ENCODE measurements at places on chromosomes 16 and 17.

- no peak for DNase-seq
Observed at GRCh38 chr16:9446471-9447194, 355.2 kb downstream of the HAPSTR1 start.

GRCh38 chr17:10657879-10658278 lies 770 bp upstream of the MYH3 start:
- DNase-seq = no peak

DNA sequence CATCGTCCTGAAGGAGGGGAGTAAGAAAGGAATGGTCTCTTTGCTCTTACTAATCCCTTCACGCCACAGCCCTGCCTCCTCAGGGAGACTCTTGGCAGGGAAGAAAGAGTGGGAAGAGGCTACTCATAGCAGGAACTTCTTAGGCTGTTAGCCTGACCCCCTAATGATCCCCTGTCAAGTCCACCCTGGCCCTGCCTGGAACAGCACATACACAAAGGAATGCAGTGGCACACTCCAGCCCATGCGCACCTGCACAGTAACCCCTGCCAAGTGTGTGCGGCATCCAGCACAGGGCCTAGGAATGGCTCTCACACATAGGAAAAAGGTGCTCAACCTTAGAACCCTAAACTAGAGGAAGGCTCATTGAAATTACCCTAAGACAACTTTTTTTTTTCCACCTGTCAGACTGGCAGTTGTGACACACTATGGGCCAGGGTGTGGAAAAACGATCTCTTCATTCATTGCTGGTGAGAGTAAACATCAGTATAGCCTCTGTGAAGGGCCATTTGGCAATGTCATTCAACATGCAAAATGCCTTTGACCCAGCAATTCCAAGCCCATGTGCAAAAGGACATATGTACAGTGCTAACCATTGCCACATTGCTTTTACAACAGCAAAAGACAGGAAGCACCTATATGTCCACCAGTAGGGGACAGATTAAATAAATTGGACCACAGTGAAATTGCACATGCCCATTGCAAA lies 50.1 kb downstream of the PIMREG start:
- DNase-seq = no peak

- no peak for DNase-seq
Observed at GRCh38 chr17:3966720-3967363, 2.6 kb upstream of the ATP2A3 start.

DNA sequence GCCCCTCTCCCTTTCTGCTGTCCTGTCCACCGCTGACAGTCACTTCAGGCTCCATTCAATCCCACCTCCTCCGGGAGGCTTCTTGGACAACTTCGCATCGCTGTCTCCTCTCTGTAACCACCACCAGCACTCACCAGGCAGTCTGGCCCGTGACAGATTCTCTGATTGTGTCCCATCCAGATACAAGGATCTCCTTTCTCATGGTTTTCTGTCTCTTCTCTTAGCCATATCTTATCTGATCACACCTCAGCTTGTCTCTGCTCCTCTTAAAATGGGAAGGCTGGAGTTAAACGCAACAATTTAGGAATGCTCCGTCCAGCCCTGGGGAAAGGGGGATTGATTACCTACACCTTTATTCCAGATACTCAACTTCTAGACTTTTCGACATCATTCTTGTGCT lies 56.9 kb upstream of the ARHGAP44 start:
- DNase-seq = no peak

GRCh38 chr16:72372087-72373045 lies 200.4 kb upstream of the PMFBP1 start:
- DNase-seq = no peak

GRCh38 chr16:21167360-21167759 lies 8.9 kb downstream of the LDAF1 start:
- DNase-seq = no peak

- DNase-seq = no peak
Observed at GRCh38 chr16:68696514-68696913, 40.6 kb upstream of the CDH1 start.

DNA sequence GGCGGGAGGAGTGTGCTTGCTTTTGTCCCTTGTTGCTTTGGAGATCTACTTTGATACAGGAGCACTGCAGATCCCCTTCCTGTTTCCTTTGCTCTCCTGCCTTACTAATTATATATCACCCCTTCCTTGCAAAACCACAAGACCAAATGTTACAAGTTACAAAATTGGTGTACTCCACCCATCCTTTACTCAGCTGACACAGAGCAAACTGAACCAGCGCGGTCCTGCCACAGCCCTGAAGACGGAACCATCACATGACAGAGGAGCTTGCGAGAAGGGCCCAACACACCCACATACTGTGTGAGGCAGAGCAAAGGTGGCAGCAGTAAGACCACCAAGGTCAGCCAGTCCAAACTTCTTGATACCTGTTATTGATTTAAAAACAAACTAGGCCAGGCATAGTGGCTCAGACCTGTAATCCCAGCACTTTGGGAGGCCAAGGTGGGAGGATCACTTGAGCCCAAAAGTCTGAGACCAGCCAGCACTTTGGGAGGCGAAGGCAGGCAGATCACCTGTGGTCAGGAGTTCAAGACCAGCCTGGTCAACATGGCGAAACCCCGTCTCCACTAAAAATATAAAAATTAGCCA lies 33.2 kb downstream of the CYTH1 start:
- DNase-seq = peak; percentile 77

GRCh38 chr17:80469667-80470066 lies 6.7 kb downstream of the NPTX1 start:
- no peak for DNase-seq

GRCh38 chr16:88284626-88285513 lies 97.9 kb upstream of the ZNF469 start:
- DNase-seq = no peak

- DNase-seq = peak; percentile 47
Observed at GRCh38 chr17:43021741-43022512, at the start of gene VAT1. VAT1 (minus strand) TSS chr17:43022385; CDS start chr17:43022322, 63 bp downstream.

- DNase-seq = no peak
Observed at GRCh38 chr17:75721463-75722011, 278 bp downstream of the ITGB4 start.

DNA sequence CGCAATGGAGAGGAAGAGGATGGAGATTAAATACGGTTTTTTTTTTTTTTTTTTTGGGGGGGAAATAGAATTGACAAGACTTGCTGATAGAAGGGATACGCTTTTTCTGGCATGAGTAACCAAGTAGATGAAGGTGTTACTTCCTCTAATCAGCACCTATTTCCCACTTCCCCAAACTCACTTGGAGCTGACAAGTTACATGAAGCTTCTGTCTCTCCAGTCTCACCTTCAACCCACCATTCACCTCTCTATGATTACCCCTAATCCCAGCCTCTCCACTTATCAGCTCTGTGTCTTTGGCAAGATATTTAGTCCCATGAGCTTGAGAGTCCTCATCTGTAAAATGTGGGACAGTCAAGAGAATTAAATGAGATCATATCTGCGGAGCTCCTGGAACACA lies 185.9 kb upstream of the HS3ST3A1 start:
- no peak for DNase-seq

DNA sequence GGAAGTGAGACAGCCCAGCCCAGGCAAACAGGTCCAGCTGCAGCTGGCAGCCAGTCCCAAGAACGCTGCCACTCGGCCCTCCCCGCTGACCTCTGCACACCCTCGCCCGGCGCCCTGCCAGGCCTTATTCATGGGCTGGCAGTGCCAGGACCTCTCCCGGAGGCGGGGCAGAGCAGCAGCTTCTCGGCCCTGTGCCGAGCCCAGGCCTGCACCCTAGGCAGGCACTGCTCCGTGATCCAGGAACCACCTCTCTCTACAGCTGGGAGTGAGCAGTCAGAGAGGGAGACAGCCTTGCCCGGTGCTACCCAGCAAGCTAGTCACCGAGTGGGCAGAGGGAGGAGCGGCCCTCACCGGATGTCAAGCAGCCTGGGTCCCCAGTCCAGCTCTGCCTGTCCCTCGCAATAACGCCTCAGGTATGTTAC lies 79.9 kb upstream of the CBX4 start:
- DNase-seq = no peak

DNA sequence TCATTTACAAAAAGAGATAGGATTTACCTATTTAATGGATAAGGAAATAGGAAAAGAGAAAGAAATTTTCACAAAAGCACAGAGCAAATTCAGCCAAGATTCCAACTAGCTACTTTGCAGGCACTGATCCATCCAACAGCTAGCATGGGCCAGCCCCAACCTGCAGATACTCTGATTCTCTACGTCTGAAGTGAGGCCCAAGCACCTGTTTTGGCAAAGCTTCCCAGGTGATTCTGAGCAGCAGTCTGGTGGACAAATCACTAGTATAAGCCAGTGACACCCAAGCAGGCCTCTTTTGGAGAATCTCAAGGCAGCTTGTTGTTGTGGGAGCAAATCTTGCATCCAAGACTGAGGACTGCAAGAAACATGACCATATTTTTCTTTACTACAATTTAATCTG lies 20.9 kb upstream of the CALB2 start:
- DNase-seq = no peak

DNA sequence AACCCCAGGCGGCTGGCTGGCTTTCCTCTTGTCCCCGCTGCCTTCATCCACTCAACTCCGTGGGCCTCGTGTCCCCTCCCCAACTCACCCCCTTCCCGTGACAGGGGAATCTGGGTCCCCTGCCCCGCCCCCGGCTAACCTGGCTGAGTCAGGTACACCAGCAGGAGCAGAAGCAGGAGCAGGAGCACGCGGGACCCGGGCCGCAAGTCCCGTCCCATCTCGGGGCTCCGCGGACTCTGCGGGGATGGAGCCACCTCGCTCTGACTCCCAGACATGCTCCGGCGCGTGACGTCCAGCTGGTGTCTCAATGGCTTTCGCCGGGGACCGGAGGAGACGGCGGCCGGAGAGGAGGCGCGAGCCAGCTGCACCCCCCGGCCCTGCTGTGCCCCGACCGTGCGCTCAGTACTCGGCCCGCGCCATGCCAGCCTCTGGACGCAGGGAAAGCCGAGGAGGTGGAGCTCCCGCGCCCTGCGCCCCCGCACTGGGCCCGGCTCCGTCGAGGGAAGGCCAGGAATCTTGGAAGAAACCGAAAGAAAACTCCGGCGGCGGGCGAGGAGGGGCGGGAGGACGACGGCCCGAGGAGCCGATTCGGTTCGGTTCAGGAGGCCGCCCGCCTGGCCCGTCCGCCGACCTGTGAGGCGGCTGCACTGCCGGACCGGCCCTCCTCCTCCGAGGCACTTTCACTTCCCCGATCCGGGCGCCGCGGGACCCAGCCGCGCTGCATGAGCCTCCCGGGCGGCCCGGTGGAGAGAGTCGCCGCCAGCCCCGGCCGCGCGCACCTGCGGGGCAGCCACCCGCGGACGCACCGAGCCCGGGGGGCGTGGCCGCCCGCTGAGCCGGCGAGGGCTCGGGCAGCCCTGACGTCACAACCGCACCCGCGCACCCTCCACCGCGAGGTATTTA lies at the start of the genes CXCL16 and ZMYND15:
CXCL16 (minus strand) TSS at position 807 of the 903 bp plus-strand sequence; CDS start at position 218, 589 bp downstream.
ZMYND15 (plus strand) TSS at position 712 of the 903 bp plus-strand sequence. CDS start 716 bp downstream, outside the sequence.
- DNase-seq = peak; percentile 61

- DNase-seq = no peak
Observed at GRCh38 chr16:12679660-12680272, 123.9 kb downstream of the CPPED1 start.

Data from naive thymus-derived CD4-positive, alpha-beta T cell (primary cell).